Non-pigmented ciliary epithelial cell (primary cell): ENCODE measurements at places on chromosomes 3 and 15.
A peak's percentile ranks its signal among the peaks of the same experiment; 100 is the strongest.

- peak; percentile 88 for DNase-seq
These were observed 644.2 kb downstream of the GRM7 start for GRCh38 chr3:7504886-7505775.

DNA sequence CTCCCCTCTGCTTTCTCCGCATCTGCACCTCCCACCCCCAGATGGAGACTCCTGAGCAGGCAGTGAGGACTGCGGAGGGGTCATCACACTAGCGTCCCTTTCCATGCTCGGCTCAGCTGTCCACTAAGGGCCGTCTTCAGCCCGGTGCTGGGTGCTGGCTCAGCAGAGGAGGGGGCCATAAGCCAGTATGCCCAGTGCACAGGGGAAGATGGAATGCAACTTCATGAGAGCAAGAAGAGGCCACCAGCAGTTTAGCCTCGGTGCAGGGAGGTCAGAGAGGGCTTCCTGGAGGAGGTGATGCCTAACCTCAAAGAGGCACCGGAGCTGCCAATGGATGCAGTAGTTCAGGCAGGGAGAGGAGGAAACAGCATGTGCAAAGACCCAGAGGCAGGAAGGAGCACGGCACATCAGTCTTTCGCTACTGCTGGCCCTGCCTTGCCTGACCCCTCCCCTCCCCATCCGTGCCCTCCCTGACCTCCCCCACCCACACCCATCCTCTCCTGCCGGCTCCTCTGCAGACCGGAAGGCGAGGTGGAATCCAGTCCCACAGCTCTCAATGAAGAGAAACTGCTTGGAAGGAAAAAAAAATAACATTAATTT lies 15.2 kb upstream of the PLXND1 start:
- DNase-seq: no peak

DNA sequence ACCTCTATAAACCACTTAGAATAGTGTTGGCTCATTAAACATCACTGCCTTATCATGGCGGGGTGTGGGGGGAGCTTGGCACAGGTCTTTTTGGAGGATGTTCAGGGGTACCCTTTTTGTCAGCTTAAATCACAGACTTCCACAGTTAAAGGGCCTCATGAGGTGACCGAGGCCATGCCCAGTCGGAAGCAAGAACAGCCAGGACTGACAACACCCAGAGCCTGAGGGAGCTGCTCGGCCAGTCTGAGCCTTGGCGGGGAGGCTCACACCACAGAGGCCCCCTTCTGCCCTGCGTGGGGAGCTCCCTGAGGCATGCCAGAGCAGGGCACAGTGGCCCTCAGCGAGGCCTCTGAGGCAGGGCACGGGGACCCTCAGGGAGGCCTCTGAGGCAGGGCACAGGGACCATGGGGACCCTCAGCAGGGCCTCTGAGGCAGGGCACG lies 49.5 kb downstream of the UMPS start:
- DNase-seq: no peak

DNA sequence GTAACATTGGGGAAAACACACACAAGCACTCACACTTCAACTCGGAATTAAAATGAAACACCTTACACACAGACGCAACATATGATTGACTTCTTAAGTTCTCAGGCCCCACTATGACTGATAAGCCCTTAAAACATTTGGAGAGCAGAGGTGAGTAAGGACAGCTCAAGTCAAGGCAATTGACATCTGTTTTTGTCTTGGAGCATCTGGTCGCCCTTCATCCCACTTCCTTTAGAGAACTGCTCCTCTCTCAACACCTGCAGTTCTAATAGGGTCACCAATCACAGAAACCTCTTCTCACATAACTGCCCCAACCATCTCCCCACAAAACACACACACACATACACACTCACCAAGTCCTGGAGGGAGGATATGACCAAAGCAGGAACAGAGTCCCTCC lies 43.4 kb downstream of the ERC2 start:
- no peak for DNase-seq

- no peak for DNase-seq
These were observed 16.6 kb downstream of the ZNF592 start for GRCh38 chr15:84764989-84765388.

DNA sequence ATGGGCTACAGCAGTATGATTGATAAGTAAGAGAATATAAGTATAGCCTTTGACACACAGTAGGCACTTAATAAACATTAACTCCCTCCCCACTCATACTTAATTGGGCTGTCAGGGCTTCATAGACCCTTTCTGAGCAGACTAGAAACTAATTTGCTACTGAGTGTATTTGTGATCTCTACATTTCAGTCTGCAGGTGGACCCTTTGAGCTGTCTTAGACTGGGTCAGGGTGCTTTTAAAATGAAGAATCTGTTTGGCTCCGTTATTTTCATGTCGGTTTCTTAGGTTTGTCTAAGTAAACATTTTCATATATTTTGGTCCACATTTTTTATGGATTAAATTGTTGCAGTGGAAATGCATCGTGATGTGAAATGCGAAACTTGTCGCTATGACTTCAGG lies 50.3 kb upstream of the SELENOK start:
- DNase-seq: no peak

DNA sequence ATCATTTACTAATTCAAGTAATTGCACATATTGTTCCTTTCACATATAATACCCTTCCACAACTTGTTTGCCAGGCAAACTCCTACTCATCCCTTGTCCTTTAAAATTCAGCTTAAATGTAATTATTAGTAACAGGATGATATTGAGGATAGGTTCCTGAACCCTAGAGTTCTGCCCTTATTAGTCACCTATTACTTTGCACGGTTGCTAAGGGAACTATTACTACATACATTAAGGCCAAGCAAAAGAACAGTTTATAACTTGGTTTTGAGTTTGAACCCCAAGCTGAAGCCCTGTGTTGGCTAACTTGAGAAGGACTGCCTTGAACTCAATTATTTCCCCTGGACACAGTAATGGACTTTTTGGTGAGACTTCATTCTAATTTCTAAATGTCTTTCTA lies 529.7 kb downstream of the IGSF11 start:
- no peak for DNase-seq

- no peak for DNase-seq
These were observed 60.1 kb upstream of the SPRED1 start for GRCh38 chr15:38192496-38192895.

DNA sequence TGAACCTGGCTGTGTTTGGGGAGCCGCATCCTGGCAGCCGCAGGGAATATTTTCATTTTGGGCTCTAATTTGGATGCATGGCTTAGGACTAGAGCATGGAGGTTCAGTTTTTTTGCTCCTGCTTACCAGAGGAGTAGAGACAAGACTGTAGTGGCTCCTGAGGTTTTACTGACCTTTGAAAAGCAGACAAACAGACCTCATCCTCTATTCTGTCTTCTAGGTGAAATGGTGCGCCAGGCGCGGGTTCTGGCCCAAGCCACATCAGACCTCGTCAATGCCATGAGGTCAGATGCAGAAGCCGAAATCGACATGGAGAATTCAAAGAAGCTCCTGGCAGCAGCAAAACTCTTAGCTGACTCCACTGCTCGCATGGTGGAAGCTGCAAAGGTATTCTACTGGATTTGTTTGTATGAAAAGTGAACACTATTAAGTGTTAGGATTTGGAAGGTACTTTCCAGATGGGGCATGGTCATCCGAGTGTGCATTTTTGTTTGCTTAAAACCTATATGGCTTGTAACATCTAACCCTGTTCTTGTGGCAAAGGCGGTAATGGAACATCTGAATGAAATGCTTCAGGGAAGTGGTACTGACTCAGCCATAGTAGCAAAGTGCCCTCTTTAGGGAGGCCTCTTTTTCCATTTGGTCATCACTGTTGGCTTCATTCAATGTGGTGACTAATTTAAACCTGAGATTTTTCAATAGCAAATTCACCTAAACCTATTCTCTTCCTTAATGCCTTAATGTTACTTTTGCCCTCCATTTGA lies 330.7 kb upstream of the TPM1 start:
- no peak for DNase-seq

GRCh38 chr3:134659391-134660045 lies 8.7 kb upstream of the KY start:
- no peak for DNase-seq

DNA sequence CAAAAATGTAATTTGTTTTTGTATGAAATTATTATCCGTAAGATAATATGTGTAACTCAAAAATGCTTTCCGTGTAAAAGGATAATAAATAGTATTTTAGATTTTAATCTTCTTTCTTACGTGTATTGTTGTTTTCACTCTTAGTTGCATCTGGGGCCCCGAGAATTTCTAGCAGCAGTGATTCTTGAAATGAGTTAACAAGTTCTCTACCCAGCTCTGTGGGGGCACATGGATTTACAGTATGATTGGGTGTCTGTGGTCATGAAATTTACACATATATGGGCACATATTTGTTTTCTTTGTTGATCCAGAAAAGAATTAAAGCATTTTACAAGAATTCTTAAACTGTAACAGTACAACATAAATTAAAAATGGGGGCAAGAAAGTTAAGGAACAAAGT lies 145.9 kb upstream of the LRRFIP2 start:
- no peak for DNase-seq

GRCh38 chr3:10848261-10848660 lies 32.2 kb downstream of the SLC6A11 start:
- no peak for DNase-seq

GRCh38 chr3:12507591-12508281 lies 23.5 kb downstream of the TSEN2 start:
- DNase-seq: no peak

- DNase-seq: no peak
These were observed 20.0 kb upstream of the RBP1 start for GRCh38 chr3:139559541-139559940.

DNA sequence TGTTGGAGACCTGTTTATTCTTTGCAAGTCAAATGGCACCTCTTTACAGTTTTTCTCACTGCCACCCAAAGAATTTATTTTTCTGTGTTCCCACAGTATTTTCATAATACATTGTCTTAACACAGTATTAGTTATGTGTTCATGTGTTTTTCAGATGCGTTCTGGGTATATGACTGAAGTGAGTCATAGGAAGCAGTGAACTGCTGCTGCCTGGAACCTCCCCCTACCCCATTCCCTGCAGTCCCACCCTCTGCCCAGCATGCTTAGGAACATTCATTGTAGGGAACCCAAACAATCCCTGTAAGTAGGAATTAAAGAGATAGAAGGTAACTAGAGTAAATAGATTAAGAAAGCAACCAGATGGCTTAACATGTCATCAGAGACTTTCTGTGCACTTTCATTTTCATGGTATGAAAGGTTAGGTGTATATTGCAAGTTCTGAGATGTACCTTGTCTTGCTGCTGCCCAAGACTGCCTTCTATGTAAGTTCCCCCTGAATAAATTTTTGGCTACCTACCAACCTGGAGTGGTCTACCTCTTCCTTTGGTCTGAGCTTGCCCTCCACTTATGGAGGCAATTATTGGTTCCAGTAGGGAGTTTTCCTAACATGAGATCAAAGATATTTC lies 21.9 kb upstream of the SQOR start:
- DNase-seq: peak; percentile 31

DNA sequence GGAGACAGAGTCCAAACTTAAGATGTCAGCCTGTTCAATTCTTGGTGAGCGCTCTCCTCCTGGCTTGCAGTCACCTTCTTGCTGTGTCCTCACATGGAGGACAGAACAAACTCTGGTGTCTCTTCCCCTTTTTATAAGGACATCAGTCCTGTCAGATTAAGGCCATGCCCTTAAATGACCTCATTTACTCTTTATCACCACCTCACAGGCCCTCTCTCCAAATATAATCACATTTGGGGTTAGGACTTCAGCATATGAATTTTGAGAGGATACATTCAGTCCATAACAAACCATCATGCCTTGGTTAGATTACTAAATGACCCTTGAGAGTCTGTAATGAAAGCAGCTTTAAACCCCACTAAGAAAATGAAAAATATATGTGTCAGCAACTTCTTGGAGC lies 175.2 kb downstream of the TAFA4 start:
- no peak for DNase-seq

DNA sequence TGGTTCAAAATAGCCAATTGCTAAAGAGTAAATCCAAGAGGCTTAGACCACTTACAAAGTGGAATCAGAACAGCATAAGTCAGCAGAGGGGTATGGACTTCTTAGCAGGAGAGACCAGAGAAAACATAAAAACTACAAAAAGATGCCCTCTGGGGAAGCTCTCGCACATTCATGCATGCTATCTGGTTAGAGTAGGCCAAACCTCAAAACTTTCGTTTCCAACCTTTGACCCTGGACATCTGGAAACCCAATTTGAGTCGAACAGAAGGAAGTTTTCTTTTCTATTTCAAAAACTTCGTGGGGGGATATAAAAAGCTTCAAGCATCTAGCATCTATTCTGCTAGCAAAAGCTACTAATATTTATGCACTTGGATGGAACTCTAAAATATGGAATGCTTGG lies 523.9 kb upstream of the AGTR1 start:
- no peak for DNase-seq

- DNase-seq: no peak
These were observed 47.5 kb downstream of the ZNF609 start for GRCh38 chr15:64507845-64508244.

GRCh38 chr3:8984081-8984480 lies 20.8 kb upstream of the RAD18 start:
- no peak for DNase-seq

DNA sequence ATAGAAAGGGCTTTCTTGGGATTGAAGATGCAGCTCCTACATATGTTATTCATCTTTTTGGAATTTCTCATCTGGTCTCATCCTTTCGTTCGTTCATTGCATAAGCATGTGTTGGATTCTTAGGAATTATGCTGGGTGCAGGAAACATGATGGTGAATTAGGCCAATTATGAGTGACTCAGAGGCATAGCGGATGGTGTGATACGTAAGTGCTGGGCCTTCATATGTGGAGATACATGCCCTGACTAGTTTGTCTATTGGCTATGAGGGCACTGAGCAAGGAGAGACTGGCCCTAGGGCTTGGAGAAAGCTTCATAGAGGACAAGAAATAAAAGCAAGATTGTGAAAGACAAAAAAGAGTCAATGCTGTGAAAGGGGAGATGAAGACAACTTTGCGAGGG lies 235.1 kb downstream of the MYRIP start:
- DNase-seq: peak; percentile 79

GRCh38 chr3:131738095-131738494 lies 235.3 kb upstream of the MRPL3 start:
- DNase-seq: no peak

GRCh38 chr3:61181874-61182273 lies 69.4 kb downstream of the FHIT start:
- DNase-seq: peak; percentile 47

DNA sequence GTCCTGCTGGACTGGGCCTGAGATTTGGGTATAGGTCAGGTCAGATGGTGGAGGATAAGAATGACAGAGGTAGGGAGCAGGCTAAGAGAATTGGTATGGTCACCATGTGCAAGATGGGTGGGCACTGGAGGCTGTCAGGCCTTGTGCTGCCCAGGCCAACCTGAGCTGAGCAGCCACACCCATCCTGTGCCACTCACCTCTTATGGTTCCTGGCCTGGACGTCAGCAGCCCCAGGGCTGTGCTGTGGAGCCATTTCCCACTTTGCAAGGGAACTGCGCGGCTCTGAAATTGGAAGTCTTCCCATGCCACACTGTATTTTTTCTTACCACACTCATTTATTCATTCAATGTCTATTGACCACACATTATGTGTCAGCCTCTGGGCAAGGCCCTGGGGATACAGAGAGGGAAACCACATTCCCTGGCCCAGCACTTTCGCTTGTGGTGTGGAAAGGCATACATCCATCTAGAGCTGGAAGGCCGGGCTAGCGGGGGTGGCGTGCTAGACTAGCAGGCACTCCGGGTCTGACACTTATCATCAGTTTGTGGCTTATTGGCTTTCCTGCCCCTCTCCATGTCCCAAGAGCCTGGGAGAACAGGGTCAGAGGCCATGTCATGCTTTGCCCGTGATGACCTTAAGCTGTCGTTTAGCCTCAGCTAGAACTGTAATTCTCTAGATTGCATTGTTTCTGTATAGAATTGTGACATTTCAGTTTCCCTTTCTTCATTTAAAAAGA lies 51.1 kb upstream of the POLG start:
- no peak for DNase-seq
